ENCODE measurements at places on chromosomes 12 and 14. TPM values are rescaled to one million over a fixed set of nuclear protein-coding genes. Genes with fewer than 3 reads are reported as not detected.

Gene TAS2R13
- total RNA-seq, result 0.37 TPM

Gene AGAP2
- total RNA-seq, result 0.70 TPM

Gene KRT82
- not detected for total RNA-seq

Gene ALG10B
- 7.1 TPM for total RNA-seq

Gene CLEC6A
- not detected for total RNA-seq

Gene NID2
- 32.4 TPM for total RNA-seq

GRCh38 chr12:123790905-123791467 is 28.9 kb downstream of the DNAH10 start:
- no peak for DNase-seq

- no peak for DNase-seq
Observed at GRCh38 chr12:82698708-82699564, 12.2 kb downstream of the TMTC2 start.

- DNase-seq, result no peak
Observed at GRCh38 chr12:117119592-117120198, 20.5 kb upstream of the TESC start.

DNA sequence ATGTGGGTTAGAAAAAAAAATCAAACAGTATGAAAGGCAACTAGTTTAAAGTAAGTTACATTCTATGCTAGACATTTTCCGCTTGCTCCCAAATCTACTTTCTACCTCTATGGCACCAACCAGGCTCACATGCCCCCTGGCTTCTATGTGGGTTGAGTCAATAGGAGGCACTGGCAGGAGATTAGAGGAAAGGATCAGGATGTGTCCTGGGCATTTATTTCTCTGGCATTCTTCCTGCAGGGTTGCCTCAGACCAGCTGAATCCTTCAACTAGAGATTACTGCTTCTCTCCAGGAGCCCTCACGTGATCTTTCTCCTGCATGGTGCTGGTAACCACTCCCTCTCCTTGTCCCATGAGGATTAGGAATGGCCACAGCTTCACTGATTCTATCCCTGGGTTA is 14.9 kb upstream of the CCDC60 start:
- DNase-seq, result no peak

All from right cardiac atrium (tissue), 5 donors.